Stimulated activated naive CD4-positive, alpha-beta T cell treated with Interleukin-2 at 50 U/mL for 16 hours (primary cell): ENCODE measurements at places on chromosomes 7 and 10.

DNA sequence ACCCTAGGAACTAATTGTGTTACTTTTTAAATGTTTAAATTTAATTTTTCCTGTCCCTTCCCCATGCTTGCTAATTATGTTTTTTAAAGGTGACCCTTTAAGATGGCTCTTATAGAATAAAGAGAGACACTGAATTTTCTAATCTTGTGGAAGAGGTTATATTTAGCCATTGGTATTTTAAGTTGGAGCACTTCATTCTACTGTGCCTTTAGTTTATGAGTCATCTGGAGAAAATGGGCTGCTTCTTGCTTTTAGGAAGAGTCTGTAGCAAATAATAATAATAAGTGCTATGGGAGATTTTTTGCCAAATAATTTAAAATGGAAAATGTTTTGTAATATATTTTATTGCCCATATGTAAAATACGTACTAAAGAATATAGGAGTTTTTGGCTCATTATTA, 139.7 kb downstream of the ADK start:
- no peak for DNase-seq

DNA sequence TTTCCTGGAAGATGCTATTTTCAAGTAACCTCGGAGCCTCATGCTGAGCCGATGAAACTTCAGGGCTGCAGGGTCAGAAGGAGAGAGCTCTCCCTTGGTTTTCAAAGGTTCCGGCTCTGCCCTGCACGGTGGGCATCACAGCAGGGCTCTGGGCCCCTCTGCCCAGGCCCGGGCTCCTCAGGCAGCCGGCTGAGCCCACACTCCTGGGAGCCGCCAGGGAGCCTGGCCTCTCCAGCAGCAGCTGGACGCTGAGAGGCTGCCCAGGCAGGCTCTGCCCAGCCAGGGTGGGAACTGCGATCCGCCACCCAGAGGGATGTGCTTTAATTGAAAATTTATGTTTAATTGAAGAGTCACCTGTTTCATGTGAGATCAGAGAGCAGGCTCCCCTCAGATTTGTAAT, 97.5 kb upstream of the MGMT start:
- DNase-seq: no peak

DNA sequence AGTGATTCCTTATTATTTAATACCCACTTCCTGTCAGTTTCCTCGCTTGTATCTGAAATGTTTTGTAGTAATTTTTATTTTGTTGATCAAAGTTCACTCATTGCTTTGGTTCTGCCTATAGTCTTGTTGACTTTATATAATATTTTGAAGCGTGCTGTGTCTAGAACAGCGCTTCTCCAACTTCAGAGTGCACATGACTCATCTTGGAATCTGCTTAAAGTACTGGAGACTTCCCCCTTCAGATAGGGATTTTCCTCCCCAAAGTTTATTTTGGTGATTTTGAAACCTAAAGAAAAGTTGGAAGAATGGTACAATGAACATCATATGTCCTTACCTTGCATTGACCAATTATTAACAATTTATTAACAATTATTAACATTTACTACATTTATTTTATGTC, 5.8 kb downstream of the COMTD1 start:
- DNase-seq: no peak

DNA sequence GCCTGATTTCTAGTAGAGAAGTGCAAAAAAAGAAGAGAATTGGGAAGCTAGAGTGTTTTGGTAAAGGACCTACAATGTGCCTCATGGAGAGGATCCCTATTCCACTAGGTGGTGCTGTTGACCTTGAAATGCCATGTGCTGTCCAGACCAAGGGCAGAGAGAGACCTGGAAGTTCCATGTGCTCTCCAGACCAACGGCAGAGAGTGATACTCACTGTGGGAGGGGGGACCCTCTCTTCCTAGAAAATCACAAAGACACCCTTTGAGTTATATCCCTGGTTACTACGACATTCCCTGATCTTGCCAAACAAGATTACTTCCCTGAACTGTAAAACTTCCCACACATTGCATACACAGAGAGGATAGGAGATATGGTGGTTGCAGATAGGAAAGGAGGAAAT, 212.7 kb upstream of the ZNF804B start:
- no peak for DNase-seq

- DNase-seq: no peak
These were observed 79.3 kb upstream of the IL6 start for GRCh38 chr7:22647451-22648257.

- no peak for DNase-seq
These were observed 129.2 kb downstream of the CUL2 start for GRCh38 chr10:34960983-34961382.

- DNase-seq: peak; percentile 69
These were observed at the start of gene SPOCK2 for GRCh38 chr10:72087969-72088888. Gene SPOCK2, minus strand, starts transcription at chr10:72088551. Its CDS starts 223 bp downstream, at chr10:72088328.

- DNase-seq: no peak
These were observed 98.0 kb downstream of the SPAG6 start for GRCh38 chr10:22443175-22443901.

- no peak for DNase-seq
These were observed 25.6 kb upstream of the ZC3HAV1L start for GRCh38 chr7:139061416-139061815.

DNA sequence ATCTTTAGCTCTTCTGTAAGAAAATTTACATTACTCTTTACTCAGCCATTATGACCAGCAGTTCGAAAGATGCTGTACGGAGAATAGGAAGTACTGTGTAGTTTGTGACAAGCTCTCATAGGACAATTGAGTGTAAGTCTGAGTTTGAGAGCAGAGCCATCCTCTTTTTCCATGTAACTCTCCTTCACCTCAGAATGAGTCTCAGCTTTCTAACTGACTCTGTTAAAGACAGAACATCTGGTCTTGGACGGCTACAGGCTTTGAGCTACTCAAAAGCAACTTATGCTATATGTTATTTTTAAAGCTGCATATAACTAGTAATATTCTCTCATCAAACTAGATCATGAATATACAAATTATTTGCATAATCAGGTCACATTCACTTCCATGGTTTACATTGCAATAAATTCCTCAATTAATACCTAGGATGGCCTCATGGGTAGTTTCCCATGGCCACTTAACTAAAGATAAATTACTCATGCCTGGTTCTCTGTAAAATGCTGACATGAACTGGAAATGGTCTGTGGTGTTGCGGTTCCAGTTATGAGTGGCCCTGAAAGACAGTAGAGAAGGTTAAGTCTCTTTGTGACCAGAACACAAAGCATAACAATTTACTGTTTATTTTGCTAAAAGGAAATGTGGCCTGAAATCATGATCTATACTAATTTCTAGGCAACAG, 358.7 kb downstream of the PHF14 start:
- no peak for DNase-seq

DNA sequence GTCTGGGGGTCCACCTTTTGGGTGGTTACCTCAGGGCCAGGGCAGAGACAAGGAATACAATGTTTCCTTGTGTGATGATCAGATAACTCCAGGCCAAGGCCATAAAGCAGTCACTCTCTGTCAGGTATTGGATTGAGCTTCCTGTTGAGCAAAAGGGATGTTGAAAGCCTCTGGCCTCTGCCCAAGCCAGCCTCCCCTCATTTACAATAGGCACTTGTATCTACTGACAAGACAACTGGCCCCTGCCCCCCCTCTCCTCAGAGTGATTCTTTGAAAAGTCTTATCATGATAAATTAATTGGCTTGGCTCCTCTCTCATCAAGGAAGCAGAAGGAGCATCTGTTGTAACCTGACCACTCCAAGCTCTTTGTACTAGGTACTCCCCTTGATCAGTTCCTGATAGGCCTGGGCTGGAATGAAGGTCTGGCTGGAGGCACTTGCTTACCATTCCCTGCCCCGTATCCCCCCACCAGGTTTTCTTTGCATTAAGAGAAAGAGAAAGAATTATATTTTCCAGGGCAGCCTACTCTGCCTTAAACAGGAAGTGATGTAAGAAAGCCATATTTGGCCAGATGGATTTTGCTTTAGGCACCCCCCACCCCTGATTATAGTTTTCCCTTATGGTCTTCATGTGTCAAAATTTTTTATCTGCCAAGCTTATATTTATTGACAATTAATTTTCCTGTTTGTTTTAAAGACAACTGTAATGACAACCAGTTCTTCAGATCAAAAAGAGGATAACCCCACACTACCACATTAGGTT, 42.1 kb upstream of the HPS1 start:
- DNase-seq: no peak

DNA sequence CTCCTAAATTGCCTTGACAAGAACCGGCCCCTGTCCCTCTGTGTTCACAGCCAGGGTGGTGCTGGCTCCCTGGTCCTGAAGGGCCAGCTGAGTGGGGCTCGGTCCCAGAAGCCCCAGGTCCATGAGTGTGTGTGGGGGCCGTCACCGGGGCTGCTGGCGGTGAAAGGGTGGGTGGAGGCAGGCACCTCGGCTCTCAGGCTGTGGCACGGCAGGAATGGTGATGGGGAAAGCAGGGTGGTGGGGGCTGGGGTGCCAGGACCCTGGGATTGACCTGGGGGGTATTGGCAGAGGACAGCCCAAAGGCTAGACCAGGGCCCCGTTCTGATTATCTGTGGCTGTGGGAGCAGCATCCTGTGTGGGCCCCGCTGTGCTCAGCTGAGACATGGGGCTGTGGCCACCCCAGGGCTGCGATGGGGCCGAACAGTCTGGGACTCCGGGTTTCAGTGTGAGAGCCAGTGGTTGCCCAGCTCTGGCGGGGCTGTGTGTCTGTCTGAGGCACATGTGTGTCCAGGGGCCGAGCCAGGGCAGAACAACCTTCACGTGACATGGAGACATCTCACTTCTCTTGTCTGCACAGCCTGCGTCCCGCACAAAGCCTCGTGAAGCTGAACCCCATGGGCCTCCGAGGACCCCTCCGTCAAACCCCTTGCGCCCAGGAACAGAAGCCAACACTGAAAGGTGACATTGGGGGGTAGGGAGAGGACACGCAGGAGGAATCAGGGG, 144.2 kb downstream of the ELFN1 start:
- DNase-seq: no peak

DNA sequence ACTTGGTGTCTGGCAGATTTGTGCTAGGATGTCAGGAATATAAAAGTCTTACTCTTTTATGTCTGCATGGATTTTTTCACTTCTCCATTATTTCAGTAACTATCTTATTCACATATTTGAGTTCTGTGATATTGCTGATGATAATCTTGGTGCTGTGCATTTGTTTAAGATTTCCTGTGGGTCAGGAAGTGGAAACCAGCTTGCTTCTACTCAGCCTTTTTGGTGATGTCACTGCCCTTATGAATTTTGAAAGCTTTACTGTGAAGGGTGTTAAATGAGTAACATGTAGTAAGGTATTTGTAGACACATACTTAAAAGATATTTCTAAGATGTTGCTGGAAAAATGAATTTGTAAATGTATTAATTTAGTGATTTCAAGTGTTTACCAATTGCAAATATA, 69.5 kb upstream of the VOPP1 start:
- DNase-seq: no peak

GRCh38 chr7:79302293-79302692, 151.2 kb downstream of the MAGI2 start:
- DNase-seq: no peak

- DNase-seq: no peak
These were observed 88.9 kb downstream of the IPMK start for GRCh38 chr10:58178811-58179210.

DNA sequence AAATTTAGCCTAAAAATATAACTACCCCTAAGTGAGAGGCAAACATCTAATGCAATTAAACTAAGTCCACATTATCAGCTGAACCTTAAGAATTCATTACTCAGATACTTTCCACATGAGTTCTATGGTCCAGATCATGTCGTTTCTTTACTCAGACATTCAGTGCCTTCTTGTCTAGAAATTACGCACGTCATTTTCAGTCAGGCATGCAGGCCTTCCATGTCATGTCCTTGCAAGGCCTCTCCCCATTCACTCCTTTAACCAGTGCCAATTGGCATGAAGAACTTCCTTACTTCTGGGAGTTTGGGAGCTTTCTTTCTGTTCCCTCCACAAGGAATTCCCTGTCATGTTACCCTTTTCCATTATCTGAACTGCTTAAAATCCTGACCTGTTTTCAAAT, 118.8 kb downstream of the NRP1 start:
- DNase-seq: no peak

DNA sequence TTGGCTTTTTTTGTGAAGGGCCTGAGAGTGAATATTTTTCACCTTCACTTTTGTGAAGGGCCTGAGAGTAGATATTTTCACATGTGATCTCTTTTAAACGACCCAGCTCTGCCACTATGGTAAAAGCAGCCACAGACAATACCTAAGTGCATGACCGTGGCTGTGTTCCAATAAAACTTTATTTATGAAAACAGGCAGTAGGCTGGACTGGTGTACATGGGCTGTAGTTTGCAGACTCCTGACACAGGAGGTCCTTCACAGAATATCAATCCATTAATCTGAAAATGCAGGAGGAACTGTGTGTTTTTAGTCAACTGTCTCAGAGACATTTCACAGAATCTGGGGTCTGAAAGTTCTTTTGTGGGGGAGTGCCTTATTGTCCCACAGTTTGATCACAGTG, 186.9 kb downstream of the PRKCQ start:
- DNase-seq: no peak

- no peak for DNase-seq
These were observed 4.5 kb downstream of the CAMK2B start for GRCh38 chr7:44320794-44321371.

GRCh38 chr7:19146699-19147098, 1.5 kb upstream of the FERD3L start:
- DNase-seq: no peak

DNA sequence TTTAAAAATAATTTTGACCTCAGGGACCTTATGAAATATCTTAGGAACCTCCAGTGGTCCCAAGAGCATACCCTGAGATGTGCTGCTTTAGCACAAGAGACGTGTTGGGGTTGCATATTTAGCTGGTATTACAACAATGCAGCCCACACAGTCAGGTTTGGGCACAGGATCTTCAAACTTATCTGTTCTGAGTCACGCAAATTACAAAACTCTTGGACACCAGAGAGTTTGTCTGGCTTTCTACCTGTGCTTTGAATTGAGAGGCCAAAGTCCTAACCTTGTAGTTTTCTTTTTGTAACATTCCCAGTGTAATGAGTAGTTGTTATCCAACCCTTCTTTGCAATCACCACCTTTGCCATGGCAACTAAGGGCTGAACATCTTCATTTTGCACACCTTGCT, 163.5 kb upstream of the PCLO start:
- no peak for DNase-seq

DNA sequence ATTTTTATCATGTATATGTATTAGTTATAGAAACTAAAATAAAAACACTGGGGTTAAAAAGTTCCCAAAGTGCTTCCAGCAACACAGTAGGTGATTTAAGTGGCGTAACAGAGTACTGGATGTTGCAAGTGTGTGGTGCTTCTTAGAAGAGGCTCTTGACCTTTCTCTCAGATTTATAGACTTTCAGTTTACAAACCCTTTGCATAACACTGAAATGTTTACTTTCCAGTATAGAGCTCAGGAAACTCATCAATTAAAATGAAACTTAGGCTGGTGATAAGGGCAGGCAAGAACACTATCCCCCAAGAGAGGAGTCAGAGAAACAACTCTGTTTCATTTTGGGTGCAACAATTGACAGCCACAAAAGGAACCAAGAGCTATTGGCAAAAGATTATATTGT, 27.5 kb upstream of the SMC3 start:
- no peak for DNase-seq

- no peak for DNase-seq
These were observed 158.1 kb downstream of the AHR start for GRCh38 chr7:17456541-17456940.

GRCh38 chr7:124566583-124566982, 199.0 kb downstream of the GPR37 start:
- DNase-seq: no peak
